Peyer's patch (tissue), 4 donors: ENCODE measurements at places on chromosomes 2 and 18. TPM values are rescaled to one million over a fixed set of nuclear protein-coding genes. Genes with fewer than 3 reads are reported as not detected.

ALLC gene
- total RNA-seq, result not detected

DTYMK gene
- total RNA-seq, result 23.9 TPM

CABYR gene
- total RNA-seq, result not detected

CD207 gene
- not detected for total RNA-seq

DPYSL5 gene
- total RNA-seq, result 0.83 TPM

DNA sequence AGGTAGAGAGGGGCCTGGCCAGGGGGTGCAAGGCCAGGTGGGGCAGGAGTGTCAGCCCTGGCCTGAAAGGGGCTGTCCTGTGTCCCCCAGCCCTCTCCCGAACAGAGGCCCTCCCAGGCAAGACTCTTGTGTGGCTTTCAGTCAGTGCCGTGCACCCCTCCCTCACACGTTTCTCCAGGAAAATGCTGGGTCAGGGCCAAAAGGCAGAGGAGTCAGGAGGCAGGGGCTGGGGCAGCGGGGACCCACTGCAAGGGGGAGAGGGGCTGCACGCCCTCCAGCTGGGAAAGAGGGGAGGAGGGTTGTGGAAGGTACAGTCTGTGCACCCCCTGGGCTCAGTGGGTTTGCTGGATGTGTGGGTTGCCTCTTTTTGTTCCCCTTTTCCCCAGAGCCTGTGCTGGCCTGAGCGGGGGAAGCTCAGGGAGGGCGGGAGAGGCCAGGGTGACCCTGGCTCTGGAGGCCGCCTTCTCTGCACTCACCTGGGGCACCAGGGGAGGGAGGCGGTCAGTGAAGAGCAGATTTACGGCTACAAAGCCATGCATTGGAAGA, 4.1 kb downstream of the KCNF1 start:
- DNase-seq, result no peak

DNA sequence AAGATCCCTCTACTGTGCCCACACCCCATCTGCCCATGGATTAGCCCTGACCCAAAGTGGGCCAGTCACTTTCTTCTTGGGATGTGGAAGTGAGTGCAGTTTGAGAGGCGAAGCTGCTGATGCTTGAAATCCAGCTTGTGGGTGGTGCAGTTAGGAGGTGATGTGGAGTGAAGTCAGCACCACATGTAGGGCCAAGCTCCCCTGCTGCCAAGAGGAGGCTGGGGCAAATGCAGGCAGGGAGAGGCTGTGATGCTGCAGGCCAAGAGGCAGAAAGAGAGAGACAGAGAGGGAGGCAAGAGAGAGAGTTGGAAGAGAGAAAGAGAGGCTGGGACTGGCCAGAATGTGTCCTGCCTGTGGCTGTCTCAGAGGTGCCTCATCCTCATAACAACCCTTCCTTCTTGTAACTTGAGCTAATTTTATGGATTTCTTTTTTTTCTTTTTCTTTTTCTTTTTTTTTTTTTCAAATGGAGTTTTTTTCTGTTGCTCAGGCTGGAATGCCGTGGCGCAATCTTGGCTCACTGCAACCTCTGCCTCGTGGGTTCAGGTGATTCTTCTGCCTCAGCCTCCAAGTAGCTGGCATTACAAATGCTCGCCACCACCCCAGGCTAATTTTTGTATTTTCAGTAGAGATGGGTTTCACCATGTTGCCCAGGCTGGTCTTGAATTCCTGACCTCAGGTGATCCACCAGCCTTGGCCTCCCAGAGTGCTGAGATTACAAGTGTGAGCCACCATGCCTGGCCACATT, 35.3 kb upstream of the CAB39 start:
- DNase-seq, result no peak

GRCh38 chr2:65402780-65403528, 29.4 kb downstream of the SPRED2 start:
- no peak for DNase-seq

- DNase-seq, result no peak
Observed at GRCh38 chr2:39269941-39270340, 26.2 kb upstream of the CDKL4 start.

GRCh38 chr2:226969417-226970080, 133.7 kb downstream of the RHBDD1 start:
- DNase-seq, result no peak
